Cortex of kidney (tissue), 1 donor: ENCODE measurements at places on chromosomes 3 and 15.

DNA sequence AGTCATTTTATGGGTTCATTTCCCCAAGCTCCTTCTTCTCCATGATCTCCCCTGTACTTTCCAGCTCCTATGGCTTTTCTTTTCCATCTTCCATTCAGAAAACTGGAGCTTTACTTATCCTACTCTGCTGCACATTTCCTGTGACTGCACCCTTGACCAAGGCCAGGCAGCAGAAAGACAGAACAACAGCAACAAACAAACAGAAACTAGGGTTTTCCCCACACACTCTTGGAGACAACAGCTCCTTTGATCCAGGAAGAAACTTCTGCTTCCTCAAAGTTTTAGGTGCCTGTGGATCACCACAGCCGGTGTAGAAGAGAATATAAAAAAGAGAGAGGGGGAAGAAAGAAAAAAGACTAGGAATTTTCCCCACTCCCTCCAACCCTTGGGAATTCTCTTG, 342.3 kb upstream of the CFAP20DC start:
- DNase-seq, result no peak

- DNase-seq, result no peak
These were observed 37.8 kb upstream of the GOLGA6B start for GRCh38 chr15:72616491-72617210.

GRCh38 chr3:72247645-72248388, 462.9 kb upstream of the PROK2 start:
- DNase-seq, result no peak

DNA sequence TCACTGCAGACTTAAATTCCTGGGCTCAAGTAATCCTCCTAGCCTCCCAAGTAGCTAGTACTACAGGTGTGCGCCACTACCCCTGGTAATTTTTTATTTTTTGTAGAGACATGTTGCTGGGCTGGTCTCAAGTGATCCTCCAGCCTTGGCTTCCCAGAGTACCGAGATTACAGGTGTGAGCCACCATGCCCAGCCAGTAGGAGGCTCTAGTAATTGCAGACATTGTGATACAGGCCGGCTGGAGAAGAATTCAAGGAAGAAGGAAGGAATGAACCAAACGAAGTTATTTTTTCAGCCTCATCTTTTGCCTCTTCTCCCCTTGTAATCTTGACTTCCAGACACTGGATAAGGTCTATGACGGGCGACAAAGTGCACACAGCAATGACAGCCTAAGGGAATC, 3.2 kb upstream of the PPP4R2 start:
- DNase-seq, result no peak

- DNase-seq, result no peak
These were observed 133.8 kb upstream of the MCTP2 start for GRCh38 chr15:94097552-94097951.

GRCh38 chr3:170037463-170038433, at the start of gene GPR160:
GPR160 (plus strand) TSS chr3:170037995; CDS start chr3:170083973, 45,978 bp downstream.
- no peak for DNase-seq

- DNase-seq, result no peak
These were observed 542.9 kb downstream of the FHIT start for GRCh38 chr3:60708191-60708975.

DNA sequence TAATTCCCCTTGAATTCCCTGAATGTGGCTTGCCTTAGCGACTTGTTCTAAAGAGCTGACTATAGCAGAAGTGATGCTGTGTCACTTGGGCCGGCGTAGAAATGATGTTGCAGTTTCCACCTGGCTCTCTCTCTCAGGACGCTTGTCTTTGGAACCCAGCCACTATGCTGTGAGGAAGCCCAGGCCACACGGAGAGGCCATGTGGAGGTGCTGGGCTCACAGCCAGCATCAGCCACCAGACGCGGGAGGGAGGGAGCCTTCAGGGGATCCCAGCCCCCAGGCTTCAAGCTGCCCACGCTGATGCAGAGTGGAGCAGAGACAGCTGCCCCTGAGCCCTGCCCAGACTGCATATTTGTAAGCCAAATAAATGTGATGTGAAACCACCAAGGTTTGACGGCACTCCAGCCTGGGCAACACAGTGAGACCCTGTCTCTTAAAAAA, 18.6 kb downstream of the RNU5B-1 start:
- DNase-seq, result no peak

DNA sequence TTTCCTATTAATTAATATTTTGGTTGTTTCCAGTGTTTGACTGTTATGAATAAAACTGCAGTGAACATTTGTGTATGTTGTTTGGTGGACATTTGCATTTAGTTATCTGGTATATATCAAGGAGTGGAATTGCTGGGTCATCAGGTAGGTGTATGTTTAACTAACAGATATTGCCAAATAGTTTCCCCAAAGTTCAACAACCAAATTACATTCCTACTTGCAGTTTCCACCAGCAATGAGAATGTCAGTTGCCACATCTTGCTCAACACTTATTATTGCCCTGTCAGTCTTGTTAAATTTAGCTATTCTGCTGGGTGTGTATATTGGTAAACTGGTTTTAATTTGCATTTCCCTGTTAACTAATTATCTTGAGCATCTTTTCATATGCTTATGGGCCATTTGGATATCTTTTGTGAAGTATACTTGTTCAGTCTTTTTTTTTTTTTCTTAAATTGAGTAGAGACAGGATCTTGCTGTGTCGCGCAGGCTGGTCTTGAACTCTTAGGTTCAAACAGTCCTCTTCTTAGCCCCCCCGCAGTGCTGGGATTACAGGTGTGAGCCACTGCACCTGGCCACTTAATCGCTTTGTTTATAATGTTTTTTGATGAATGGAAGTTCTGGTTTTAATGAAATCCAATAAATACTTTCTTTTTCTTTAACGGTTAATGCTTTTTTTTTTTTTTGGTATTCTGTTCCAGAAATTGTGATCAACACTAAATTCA, 7.9 kb downstream of the FEM1B start:
- no peak for DNase-seq

- no peak for DNase-seq
These were observed 142.7 kb downstream of the GADL1 start for GRCh38 chr3:30751610-30752299.

DNA sequence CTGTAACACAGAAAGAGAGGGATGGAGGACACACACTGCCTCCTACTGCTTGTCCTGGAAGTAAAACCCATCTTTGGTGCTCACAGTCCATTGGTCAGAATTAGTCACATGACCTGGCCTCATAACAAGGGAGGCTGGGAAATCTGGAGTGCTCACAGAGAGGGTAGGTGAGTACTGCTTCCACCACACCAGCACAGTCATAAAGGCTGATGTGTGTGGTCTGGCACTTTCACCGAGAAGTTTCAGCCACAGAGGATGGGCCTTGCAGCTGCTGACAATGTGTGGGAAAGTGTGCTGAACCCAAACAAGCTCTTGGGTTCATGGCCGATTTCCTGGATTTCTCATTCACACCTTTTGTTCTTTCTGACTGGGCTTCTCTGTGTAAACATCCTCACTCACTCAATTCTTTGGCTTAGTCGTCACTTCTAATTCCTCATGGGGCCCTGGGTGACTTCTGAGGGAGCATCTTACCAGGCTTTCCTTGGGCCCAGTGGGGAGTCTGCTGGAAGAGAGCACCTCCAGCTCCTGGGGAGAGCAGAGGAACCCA, 100.7 kb downstream of the ASB7 start:
- DNase-seq, result no peak

- DNase-seq, result no peak
These were observed 164.8 kb downstream of the ERC2 start for GRCh38 chr3:56303487-56303886.

DNA sequence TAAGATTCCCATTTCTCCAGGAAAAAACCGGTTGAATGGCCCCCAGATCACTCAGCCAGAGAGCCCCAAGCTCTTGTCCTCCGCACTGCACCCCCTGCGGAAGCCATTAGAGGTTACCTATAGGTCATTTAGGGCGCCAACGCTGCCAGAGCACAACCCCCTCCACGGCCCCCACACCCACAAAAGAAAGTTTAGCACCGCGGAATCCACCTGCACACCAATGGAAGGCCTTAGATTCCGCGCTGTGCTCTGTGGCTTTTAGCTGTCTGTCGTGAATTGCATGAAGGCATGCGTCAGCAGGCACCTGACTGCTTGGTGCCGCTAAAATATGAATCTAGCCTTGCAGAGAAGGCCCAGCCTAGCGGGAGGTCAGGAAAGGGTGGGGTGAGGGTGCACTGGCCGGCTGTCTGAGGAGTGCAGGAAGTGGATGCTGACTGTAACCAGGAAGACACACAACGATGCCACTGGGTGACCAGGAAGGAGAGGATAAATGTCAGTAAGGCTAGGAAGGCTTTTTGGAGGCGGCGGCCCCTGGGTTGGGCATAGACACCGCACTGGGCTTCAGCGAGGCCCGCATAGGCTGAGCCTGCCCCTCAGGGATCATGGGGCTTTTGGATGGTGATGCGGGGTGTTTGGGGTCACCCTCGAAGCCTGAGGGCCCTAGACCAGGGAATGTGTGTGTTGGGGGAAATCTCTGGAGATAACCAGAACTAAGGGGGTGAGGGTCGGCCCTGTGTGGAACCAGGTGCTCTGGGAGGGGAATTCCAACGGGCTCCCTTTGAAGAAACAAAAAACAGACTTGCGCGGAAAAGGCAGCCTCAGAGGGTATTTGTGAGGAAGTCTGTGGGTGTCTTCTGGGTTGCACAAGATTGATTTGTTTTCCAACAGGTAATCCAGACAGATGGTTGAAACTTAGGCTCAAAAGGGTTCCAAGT, 976 bp upstream of the NUP210 start:
- DNase-seq, result no peak

- no peak for DNase-seq
These were observed 226.7 kb upstream of the ALCAM start for GRCh38 chr3:105139881-105140560.

DNA sequence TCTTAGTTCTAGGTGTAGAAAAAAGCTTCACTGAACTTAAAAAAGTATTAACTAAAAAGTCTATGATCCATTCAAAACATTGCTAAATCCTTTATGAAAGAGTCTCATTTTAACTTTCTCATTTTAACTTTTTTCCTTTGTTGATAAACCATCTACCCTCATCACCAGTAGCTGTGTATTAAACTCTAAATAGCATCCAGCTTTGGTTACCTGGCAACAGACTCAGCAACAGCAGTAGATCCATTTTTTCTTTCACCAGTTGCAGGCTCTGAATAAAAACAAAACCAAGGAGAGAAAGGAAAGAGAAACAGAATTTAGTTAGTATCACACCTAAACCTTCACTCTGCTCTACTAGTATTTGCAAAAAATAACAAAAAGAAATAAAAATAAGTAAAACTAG, 51.6 kb downstream of the TP53BP1 start:
- no peak for DNase-seq

DNA sequence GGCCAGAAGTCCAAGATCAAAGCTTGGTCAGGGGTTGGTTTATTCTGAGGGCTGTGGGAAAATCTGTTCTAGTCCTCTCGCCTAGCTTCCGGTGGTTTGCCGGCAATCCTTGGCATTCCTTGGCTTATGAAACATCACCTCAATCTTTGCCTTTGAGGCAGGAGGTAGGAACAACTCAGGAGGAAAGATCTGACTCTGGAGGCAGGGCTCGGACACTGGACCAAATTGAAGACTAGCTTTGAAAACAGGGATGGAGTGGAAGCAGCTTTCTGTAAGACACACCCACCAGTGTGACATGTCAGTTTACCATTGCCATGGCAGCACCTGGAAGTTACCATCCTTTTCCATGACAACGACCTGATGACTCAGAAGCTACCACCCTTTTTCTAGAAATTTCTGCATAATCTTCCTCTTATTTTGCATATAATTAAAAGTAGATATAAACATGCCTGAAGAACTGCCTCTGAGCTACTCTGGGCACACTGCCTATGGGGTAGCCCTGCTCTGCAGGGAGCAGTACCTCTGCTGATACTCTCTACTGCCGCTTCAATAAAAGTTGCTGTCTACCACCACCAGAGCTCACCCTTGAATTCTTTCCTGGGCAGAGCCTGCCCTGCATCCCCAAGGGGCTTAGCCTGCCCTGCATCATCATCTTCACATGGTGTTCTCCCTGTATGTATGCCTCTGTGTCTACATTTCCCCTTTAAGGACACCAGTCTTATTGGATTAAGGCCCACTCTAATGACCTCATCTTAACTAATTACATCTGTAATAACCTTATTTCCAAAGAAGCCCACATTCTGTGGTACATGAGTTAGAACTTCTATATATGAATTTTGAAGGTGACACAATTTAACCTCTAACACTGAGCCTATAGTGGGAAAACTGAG, 38.3 kb upstream of the TM4SF4 start:
- no peak for DNase-seq

DNA sequence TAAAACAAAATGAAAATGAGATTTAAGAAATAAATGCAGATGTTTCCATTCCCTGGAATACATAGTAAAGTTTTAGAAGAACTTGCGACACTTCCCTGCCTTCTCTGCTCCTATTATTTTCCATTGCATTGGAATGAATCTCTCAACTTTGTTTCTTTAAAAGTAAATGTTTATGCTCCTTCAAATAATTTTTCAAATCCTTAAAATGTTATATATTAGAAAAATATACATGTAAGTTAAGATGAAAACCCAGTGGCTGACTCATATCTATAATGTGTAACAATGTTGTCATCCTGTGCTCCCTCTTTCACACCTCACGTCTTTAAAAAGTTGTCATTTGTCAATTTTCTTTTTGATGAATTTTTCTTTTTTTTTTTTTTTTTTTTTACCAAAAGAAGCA, 3.6 kb downstream of the RBMS3 start:
- DNase-seq, result no peak

DNA sequence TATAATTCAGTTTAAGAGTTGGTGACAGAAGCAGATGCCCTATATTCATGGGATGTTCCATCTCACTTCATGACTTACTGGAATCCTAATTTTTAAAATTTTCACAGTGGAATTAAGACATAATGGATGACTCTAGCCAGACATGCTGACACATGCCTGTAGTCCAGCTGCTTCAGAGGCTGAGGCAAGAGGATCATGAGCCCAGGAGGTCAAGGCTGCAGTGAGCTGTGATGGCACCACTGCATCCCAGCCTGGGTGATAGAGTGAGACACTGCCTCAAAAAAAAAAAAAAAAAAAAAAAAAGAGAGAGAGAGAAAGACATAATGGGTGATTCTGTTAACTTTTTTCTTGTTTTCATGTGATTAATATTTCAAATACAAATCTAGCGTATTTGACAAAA, 123.6 kb downstream of the KLHL25 start:
- no peak for DNase-seq

GRCh38 chr3:32712506-32713055, 27.6 kb downstream of the CNOT10 start:
- DNase-seq, result no peak

GRCh38 chr3:146152834-146153233, 8.2 kb downstream of the PLOD2 start:
- DNase-seq, result no peak

GRCh38 chr3:128435058-128435457, 31.6 kb downstream of the DNAJB8 start:
- DNase-seq, result no peak

- DNase-seq, result no peak
These were observed 67.6 kb downstream of the SFMBT1 start for GRCh38 chr3:52978109-52978754.

DNA sequence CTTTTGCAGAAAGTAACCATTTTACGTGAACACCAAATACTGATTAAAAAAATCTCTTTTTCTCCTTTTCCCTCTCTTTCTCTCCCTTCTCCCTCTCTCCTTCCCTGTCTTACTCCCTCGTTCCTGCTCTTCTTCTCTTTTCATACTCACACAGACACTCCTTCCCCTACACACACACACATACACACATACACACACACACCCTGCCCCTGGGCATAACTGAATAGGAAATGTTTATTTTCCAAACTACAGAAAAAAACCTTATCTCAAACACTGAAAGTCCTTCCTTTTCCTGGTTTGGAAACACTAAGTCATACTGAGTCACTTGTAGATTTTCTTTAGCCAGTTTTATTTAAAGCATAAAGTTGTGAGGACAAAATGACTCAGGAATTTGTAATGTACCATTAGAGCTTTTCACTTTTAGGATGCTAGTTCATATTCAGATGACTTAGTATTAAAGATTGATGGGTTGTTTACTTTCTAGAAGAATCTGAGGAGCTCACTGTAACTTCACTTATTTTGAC, 62.4 kb downstream of the MBNL1 start:
- no peak for DNase-seq
